ENCODE measurements at places on chromosomes 7 and 10.

GRCh38 chr10:121596689-121597503 is 1.3 kb downstream of the FGFR2 start:
- no peak for DNase-seq

- DNase-seq = no peak
Observed at GRCh38 chr10:118504467-118505205, 90.8 kb downstream of the PRLHR start.

DNA sequence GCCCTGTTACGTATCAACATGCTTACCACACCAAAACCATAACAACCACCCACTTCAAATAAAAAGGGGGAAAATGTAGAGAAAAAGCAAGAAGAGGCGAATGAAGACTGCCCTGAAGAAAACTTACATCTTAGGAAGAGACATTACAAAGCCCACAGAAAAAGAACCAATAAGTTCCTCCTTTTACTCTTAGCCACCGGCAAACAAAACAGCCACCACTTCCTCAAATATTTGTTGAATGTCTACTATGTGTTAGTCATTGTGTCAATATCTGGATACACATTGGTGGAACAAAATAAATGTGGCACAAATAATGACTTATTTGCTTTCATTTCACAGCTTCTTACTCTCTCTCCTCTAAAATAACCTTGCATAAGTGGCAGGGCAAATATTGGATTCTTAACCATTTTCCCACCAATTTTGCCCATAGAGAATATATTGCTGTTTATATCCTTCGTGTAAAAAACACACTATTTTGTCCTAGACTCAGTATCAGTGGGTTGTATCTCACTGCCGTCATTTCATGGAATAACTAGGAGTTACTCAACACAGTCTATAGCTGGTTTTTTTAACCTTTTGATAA is 106.8 kb downstream of the ANK3 start:
- DNase-seq = no peak

DNA sequence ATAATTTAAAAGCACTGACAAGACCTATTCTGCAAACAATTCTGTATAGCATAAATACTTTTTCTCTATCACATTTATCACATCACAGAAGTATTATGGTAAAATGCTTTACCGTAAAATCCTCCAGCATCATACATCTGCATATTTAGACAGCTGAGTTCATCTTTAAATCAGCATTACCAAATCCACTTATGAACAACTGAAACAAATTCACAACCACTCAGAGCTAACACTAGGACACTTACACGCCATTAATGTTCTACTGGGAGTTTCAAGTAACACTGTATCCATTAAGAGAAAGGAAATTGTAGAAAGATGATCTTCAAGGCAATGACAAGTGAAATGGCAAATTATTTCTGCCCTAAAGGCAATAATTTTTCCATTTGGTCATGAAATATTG is 105.7 kb upstream of the DKK1 start:
- no peak for DNase-seq

DNA sequence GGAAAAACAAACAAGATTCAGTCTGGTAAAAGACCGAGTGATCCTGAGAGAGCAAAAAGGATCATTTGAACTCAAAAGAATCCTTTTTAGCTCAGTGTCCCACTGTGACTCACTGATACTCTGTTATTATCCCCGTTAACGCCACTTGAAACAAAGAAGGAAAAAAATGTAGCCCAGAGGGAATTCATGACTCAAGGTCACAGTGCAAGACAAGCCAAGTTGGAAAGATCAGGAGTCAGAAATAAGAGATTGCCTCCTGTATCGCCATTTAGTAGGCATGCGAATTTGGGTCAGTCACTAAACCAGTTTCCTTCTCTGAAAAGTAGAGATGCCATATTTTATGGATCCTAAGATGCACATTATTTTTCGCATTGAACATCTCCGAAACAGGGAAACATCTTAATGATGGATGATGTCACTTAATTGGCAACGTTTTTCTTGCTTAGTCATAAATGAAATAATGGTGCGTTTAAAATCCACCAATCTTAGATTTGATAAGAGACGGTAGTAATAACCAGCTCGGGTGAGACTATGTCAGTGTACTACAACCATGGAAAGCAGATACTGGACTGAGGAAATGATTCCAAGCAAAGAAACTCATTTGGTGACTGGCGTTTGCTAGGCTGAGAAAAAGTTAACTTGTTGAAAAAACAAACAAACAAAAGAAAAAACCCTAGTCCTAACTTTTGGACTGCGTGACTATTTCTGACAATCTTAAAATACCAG is 502.0 kb upstream of the CELF2 start:
- no peak for DNase-seq

All from HS-27A (cell line).